ENCODE measurements at places on chromosomes 2 and 18. TPM values are rescaled to one million over a fixed set of nuclear protein-coding genes. Genes with fewer than 3 reads are reported as not detected.

DNA sequence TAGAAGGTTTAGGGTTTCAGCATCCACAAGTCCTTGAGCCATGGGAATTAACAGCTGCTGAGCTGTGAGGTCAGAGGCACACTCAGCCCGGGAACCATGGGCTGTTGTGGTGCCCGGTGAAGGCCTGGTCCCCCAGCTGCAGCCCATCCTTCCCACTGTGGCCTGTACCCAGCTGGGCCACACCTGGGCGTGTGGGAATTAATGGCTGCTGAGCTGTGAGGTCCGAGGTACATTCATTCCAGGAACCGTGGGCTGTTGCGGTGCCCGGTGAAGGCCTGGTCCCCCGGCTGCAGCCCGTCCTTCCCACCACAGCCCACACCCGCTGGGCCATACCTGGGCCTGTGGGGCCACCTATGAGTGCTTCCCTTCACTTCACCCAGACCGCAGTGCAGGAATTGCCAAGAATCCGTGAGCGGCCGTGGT, 25.2 kb downstream of the TMEM18 start:
- no peaks in the 10 kb centered on the region for H3K27me3 ChIP-seq
- H3K36me3 ChIP-seq: no peaks in the 10 kb centered on the region
- H3K27ac ChIP-seq: no peak overlapping the region
- peaks cover 22% of the 10 kb centered on the region for H3K4me1 ChIP-seq

The NPHP1 gene
- total RNA-seq: 1.8 TPM

The SLC16A14 gene
- 0.37 TPM for total RNA-seq

The UPP2 gene
- total RNA-seq: not detected

GRCh38 chr2:240200230-240201051, 60.0 kb upstream of the OTOS start:
- no peak overlapping the region for H3K4me3 ChIP-seq
- H3K36me3 ChIP-seq: peaks cover 1% of the 10 kb centered on the region
- H3K27me3 ChIP-seq: peaks cover 41% of the 10 kb centered on the region
- DNase-seq: no peak
- peaks cover 11% of the 10 kb centered on the region for H3K4me1 ChIP-seq

The UGT1A4 gene
- total RNA-seq: not detected

- no peaks in the 10 kb centered on the region for H3K27me3 ChIP-seq
- no peak overlapping the region for H3K27ac ChIP-seq
- H3K4me3 ChIP-seq: no peak overlapping the region
- no peaks in the 10 kb centered on the region for H3K36me3 ChIP-seq
Measured at GRCh38 chr18:65942854-65943253, 192.0 kb downstream of the CDH7 start.

- no peaks in the 10 kb centered on the region for H3K36me3 ChIP-seq
- H3K4me1 ChIP-seq: no peaks in the 10 kb centered on the region
- no peak overlapping the region for H3K4me3 ChIP-seq
Measured at GRCh38 chr2:191783416-191783815, 63.5 kb downstream of the CAVIN2 start.

DNA sequence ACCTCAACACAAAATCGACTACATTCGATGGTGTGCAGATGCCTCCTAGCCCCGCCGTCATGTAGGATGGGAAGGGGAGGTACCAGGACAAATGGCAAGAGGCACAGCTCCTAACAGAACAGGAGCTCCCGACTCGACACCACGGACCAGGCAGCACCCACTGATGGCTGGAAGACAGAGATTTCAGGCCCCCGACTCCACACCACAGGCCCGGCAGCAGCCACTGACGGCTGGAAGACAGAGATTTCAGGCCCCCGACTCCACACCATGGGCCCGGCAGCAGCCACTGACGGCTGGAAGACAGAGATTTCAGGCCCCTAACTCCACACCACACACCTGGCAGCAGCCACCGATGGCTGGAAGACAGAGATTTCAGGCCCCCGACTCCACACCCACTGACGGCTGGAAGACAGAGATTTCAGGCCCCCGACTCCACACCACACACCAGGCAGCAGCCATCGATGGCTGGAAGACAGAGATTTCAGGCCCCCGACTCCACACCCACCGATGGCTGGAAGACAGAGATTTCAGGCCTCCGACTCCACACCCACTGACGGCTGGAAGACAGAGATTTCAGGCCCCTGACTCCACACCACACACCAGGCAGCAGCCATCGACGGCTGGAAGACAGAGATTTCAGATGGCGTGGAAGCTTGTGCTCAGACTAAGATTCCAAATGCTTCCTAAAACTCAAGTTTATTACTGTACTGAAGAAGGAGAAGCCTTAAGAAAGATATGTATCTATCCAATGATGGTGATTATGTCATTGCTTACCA, 135.5 kb downstream of the EIPR1 start:
- H3K4me1 ChIP-seq: peaks cover 40% of the 10 kb centered on the region
- H3K36me3 ChIP-seq: peaks cover 3% of the 10 kb centered on the region
- DNase-seq: no peak
- no peak overlapping the region for H3K27ac ChIP-seq
- no peaks in the 10 kb centered on the region for H3K27me3 ChIP-seq

The LTBP1 gene
- 0.67 TPM for total RNA-seq

DNA sequence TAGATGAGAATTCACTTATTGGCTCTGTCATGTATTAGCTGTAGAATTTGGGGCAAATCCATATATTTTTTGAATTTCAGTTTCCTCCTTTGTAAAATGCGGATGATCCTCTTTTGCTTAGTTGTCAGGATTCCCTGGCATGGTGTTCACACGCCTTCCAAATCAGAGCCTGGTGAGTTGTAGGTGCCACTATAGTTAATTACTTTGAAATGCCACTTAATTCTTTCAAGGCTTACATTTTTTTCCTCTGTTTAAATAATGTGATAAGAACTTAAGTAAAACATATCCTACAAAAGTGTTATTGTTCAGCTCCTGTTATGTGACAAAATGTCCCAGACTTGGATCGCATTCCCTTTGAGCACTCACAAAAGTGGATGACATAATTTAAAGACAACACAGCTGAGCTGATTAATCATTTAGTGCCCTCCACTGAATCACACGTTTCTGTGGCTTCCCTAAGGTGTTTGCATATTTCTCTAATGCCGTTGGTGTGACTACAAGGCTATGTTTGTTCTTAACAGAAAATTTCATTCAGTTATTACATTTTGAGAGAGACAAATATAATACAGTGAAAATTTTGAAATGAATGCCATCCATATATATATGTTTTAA, 471.2 kb upstream of the CHST9 start:
- DNase-seq: no peak
- no peak overlapping the region for H3K27ac ChIP-seq
- no peak overlapping the region for H3K4me3 ChIP-seq
- no peaks in the 10 kb centered on the region for H3K4me1 ChIP-seq
- H3K36me3 ChIP-seq: no peaks in the 10 kb centered on the region
- H3K27me3 ChIP-seq: no peaks in the 10 kb centered on the region

The LYG2 gene
- not detected for total RNA-seq
